Activated naive CD4-positive, alpha-beta T cell treated with anti-CD3 and anti-CD28 coated beads for 36 hours (primary cell): ENCODE measurements at places on chromosomes 7 and 10. TPM values are rescaled to one million over a fixed set of nuclear protein-coding genes. Genes with fewer than 3 reads are reported as not detected.
A peak's percentile ranks its signal among the peaks of the same experiment; 100 is the strongest.

GRCh38 chr10:104254493-104255310 is at the start of gene GSTO1:
GSTO1 (plus strand) TSS chr10:104254892; CDS start chr10:104254929, 37 bp downstream.
- DNase-seq, result peak; percentile 72
- H3K27ac ChIP-seq, result peak within 1 kb of the TSS; percentile 99
- H3K4me3 ChIP-seq, result peak within 1 kb of the TSS; percentile 99
- peaks cover 4% of the 10 kb centered on the region for H3K27me3 ChIP-seq
- H3K4me1 ChIP-seq, result peaks cover 52% of the 10 kb centered on the region
- H3K36me3 ChIP-seq, result peaks cover 33% of the 10 kb centered on the region

DNA sequence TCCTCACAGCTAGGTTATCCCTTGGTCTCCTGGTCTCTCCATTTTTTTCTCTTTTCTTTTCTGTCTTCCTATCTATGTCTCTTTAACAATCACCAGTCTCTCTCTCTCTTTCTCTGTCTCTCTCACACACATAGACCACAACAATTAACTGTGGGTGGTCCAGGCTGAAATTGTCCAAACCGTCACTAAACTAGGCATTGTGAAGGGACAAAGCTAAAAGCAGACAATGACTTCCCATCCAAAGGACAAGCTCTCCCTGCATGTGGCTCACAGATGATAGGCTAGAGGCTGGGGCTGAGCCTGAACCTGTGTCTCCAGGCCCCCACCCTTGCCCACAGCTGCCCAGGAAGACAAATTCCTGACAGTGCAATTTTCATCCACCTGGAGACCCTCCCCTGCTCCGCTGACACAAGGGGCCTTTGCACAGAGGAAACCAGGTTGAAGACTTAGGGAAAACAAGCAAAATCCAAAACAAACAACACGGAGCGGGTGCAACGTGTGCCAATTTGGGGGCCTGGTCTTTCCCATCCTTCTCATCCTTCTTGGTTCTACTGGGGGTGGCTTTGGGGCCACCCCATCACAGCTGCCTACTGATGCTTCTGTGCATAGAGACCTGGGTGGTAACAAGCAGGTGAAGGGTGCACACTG is 755.4 kb downstream of the GRID1 start:
- H3K4me1 ChIP-seq, result peaks cover 48% of the 10 kb centered on the region
- H3K4me3 ChIP-seq, result no peak overlapping the region
- H3K36me3 ChIP-seq, result no peaks in the 10 kb centered on the region
- no peak overlapping the region for H3K27ac ChIP-seq
- no peaks in the 10 kb centered on the region for H3K27me3 ChIP-seq

DNA sequence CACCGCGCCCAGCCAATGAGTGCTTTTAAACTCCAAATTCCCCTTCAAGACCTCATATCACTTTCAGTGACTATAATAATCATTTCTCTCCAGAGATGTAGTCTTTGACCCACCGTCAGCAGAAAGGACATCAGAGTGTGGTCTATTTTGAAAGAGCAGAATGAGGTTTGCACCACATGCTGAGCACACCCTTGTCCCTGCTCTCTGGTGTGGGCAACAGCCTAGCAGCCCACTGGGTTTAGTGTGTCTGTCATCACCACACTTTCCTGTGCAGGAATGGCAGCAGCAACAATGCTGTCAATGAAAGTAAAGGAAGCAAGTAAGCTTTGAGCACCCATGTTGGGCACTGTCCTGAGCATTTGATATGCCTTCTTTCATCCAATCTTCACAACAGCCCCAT is 122.4 kb downstream of the PLXNA4 start:
- H3K27ac ChIP-seq, result no peak overlapping the region
- DNase-seq, result no peak
- no peak overlapping the region for H3K4me3 ChIP-seq
- no peaks in the 10 kb centered on the region for H3K27me3 ChIP-seq
- peaks cover 37% of the 10 kb centered on the region for H3K4me1 ChIP-seq

The SGPL1 gene
- 17.2 TPM for total RNA-seq

GRCh38 chr7:66617295-66617694 is 11.4 kb upstream of the KCTD7 start:
- H3K4me1 ChIP-seq, result no peaks in the 10 kb centered on the region
- DNase-seq, result no peak
- no peak overlapping the region for H3K4me3 ChIP-seq
- H3K27ac ChIP-seq, result no peak overlapping the region

- H3K27me3 ChIP-seq, result no peaks in the 10 kb centered on the region
- H3K4me1 ChIP-seq, result peaks cover 4% of the 10 kb centered on the region
- H3K4me3 ChIP-seq, result no peak overlapping the region
- no peak overlapping the region for H3K27ac ChIP-seq
- DNase-seq, result no peak
These were observed 41.4 kb downstream of the ZRANB1 start for GRCh38 chr10:124983321-124983720.

The OGDHL gene
- 0.12 TPM for total RNA-seq

DNA sequence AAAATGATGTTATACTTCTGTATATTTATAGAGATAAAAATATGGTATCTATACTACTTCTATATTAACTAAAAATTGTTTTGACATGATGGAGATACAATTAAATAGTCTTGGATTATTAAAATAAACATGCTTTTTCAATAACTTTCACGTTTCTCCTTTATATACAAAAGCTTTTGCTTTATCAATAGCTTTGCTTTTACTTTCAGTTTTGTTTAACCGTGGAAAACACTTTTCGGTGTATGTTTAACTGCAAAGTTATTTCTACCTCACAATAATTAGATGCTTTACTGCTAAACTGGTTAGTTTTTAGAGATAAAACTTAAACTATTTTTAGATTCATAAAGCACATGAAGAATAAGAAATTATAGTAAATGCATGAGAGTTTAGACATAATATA is 432.1 kb upstream of the PCDH15 start:
- no peak overlapping the region for H3K27ac ChIP-seq
- H3K4me1 ChIP-seq, result no peaks in the 10 kb centered on the region

The PRSS37 gene
- total RNA-seq, result not detected

- DNase-seq, result no peak
- no peaks in the 10 kb centered on the region for H3K4me1 ChIP-seq
- peaks cover 2% of the 10 kb centered on the region for H3K27me3 ChIP-seq
These were observed 274.3 kb downstream of the ZMYND11 start for GRCh38 chr10:409408-410040.

- peak within 1 kb of the TSS; percentile 100 for H3K27ac ChIP-seq
- peaks cover 38% of the 10 kb centered on the region for H3K36me3 ChIP-seq
- peak within 1 kb of the TSS; percentile 99 for H3K4me3 ChIP-seq
- H3K27me3 ChIP-seq, result no peaks in the 10 kb centered on the region
These were observed at the start of gene ARID5B for GRCh38 chr10:61900829-61901792. ARID5B (plus strand) TSS chr10:61901699; CDS start chr10:61901710, 11 bp downstream.

The TRPV5 gene
- total RNA-seq, result not detected

DNA sequence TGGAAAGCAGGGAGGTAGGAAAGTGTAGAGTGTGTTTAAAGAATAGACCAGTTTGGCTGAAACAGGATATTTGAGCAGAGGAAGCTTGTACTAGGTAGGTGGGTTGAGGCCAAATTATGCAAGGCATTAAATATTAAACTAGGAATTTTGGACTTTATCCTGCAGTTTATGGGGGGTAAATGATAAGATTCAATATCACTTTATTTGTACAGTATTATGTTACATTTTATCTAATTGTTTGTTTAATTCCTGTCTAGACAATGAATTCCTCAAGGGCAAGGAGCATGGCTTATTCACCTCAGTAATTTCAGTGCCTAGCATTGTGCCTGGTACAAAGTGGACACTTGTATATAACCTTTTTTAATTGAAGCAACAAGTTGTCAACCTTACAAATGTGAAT is 125.9 kb downstream of the CFTR start:
- no peak overlapping the region for H3K4me3 ChIP-seq
- no peaks in the 10 kb centered on the region for H3K36me3 ChIP-seq
- H3K27me3 ChIP-seq, result no peaks in the 10 kb centered on the region
- H3K27ac ChIP-seq, result no peak overlapping the region
- DNase-seq, result no peak

DNA sequence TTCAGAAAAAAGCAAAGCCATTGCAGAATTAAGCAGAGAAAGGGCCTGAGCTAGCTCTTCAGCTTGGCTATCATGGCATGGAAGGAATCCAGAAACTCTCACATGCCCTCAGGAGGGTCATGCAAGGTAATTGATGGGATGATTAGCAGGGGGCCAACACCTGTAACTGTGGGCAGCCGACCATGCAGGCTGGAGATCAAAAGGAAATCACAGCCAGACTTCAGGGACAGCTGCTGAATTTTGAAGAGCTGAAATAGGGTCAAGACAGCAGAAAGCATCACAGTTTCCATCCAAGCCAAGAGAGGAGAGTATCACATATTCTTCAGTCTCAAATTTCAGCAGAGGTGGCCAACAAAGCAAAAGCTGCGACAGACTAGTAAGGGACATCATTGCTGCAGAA is 239.6 kb upstream of the STEAP1 start:
- no peak overlapping the region for H3K27ac ChIP-seq
- no peaks in the 10 kb centered on the region for H3K4me1 ChIP-seq
- no peaks in the 10 kb centered on the region for H3K27me3 ChIP-seq
- no peak overlapping the region for H3K4me3 ChIP-seq
- no peak for DNase-seq

GRCh38 chr10:133258818-133259601 is 17.7 kb downstream of the ADAM8 start:
- peak overlapping the region; percentile 58 for H3K4me3 ChIP-seq
- no peaks in the 10 kb centered on the region for H3K27me3 ChIP-seq
- peaks cover 3% of the 10 kb centered on the region for H3K36me3 ChIP-seq
- peaks cover 56% of the 10 kb centered on the region for H3K4me1 ChIP-seq
- peak; percentile 98 for DNase-seq

DNA sequence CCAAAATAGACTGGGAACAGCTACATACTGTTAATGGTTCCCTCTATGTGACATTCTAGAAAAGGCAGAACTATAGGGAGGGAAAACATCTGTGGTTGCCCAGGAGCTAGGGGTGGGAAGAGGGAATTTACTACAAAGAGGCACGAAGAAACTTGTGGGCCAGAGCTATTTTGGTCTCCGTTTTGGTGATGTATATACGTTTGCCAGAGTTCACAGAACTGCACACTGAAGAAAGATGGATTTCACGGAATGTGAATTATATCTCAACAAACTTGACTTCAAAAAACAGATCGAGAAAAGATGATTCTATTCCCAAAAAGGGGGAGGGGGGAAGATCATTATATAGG is 386 bp upstream of the AS3MT start:
- H3K27me3 ChIP-seq, result peaks cover 21% of the 10 kb centered on the region
- H3K36me3 ChIP-seq, result peaks cover 3% of the 10 kb centered on the region
- H3K27ac ChIP-seq, result no peak overlapping the region

GRCh38 chr7:28459306-28459705 is 47.0 kb downstream of the CREB5 start:
- no peak for DNase-seq
- no peak overlapping the region for H3K4me3 ChIP-seq
- H3K36me3 ChIP-seq, result no peaks in the 10 kb centered on the region

DNA sequence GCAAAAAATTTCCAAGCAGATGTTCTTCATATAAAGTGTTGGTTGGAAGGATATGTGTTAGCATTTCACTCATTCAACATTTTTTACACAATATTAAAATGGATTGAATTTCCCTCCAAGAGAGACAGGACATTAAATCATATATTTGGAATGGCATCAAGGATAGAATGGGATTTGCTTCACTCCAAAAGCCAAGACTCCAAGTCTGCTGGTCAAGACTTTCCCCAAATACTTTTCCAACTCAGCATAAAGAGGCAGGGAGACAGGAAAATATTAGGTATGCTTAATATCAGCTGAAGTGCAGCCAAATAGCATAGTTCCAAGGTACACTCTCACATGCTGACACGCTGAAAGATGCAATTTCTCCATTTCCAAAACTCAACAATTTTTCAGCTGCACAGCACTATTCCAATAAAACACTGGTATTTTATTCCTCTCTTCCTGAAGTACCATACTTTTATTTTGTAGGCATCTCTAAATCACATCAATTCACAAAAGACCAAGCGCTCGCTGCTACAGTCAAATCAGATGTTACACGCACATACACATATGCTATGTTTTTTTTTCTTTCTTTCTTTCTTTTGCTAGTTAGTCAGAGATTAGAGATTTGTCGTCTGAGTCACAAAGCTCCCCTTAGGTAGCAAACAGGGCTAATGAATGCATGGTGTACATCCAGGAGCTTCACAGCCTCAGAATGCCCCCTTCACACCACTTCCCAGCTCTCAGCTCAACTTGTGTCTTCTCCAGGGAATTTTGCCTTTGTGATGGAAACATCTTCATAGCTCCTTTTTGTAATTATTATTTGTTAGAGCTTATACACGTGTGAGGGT is 1033.8 kb upstream of the AUTS2 start:
- H3K27me3 ChIP-seq, result no peaks in the 10 kb centered on the region
- no peak overlapping the region for H3K27ac ChIP-seq
- no peaks in the 10 kb centered on the region for H3K4me1 ChIP-seq
- no peak for DNase-seq
- H3K36me3 ChIP-seq, result no peaks in the 10 kb centered on the region

DNA sequence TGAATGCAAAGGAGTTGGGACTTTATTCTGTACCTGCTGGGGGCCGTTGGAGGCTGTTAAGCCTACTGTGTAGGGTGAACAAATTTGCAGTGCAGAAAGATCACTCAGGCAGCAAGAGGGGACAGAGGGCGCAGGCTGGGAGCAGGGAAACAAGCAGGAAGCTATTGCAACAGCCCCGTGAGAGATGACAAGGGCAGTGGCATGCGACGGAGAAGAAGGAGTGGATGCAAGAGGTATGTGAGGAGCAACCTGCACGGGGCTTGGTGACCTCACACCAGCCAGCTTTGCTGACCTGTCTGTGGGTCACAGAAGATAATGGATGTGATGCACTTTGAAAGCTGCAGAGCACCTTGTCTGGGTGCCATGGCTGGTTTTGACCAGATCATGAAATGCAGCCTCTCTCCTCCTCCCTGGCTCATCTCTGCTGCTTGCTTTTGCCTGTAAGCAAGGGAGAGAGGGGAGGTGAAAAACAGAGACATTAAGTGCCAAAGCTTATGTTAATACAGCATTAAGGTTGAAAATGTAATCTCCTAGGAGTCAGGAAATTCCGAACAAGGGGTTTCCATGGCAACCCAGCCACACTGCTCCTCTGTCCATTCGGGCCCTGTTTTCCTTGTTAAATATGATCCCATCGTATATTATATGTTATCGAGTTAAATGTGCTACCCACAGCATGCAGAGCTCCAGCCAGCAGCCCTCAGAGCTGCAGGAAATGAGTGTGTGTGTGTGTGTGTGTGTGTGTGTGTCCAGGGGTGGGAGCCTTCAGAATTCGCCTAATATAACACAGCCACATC is 314.3 kb upstream of the ZMIZ1 start:
- peaks cover 10% of the 10 kb centered on the region for H3K4me1 ChIP-seq
- no peak for DNase-seq
- H3K27ac ChIP-seq, result no peak overlapping the region
- H3K36me3 ChIP-seq, result no peaks in the 10 kb centered on the region
- H3K4me3 ChIP-seq, result no peak overlapping the region

GRCh38 chr7:98187138-98187502 is 24.1 kb upstream of the BHLHA15 start:
- H3K4me1 ChIP-seq, result no peaks in the 10 kb centered on the region
- no peak for DNase-seq
- H3K4me3 ChIP-seq, result no peak overlapping the region
- no peak overlapping the region for H3K27ac ChIP-seq
- peaks cover 28% of the 10 kb centered on the region for H3K36me3 ChIP-seq
